Bladder microvascular endothelial cell (primary cell): ENCODE measurements at places on chromosomes 1 and 21. TPM values are rescaled to one million over a fixed set of nuclear protein-coding genes. Genes with fewer than 3 reads are reported as not detected.

Gene PRRX1
- 0.31 and 0.49 TPM in 2 replicates for total RNA-seq

Gene SLC1A7
- not detected in 2 replicates for total RNA-seq

Gene SPSB1
- 6.5 and 31.0 TPM in 2 replicates for total RNA-seq

Gene ADGRB2
- total RNA-seq, result 0.16 and 1.1 TPM in 2 replicates

Gene GCSAML
- under 0.01 TPM in 1 of 2 replicates, not detected in the other for total RNA-seq

Gene HHAT
- total RNA-seq, result 1.5 and 2.9 TPM in 2 replicates

Gene LCE3D
- not detected in 2 replicates for total RNA-seq

Gene DDAH1
- total RNA-seq, result 22.7 and 50.1 TPM in 2 replicates

Gene LIPI
- not detected in 2 replicates for total RNA-seq

Gene AMY1B
- total RNA-seq, result not detected in 2 replicates

Gene DIRAS3
- 0.32 and 3.2 TPM in 2 replicates for total RNA-seq

Gene TCP10L
- total RNA-seq, result 0.32 and 0.57 TPM in 2 replicates

Gene TCHHL1
- not detected in 2 replicates for total RNA-seq

Gene S100A1
- under 0.01 TPM in 1 of 2 replicates, not detected in the other for total RNA-seq

Gene OR2M7
- total RNA-seq, result not detected in 2 replicates

Gene PLA2G5
- total RNA-seq, result 0.16 and 1.0 TPM in 2 replicates

Gene CD244
- not detected in 2 replicates for total RNA-seq

Gene RHBDL2
- total RNA-seq, result 0.16 and 0.63 TPM in 2 replicates

Gene C1orf87
- not detected in 2 replicates for total RNA-seq

Gene C21orf91
- 3.7 and 7.5 TPM in 2 replicates for total RNA-seq

Gene PRAMEF18
- not detected in 2 replicates for total RNA-seq

Gene OR6K3
- not detected in 2 replicates for total RNA-seq

Gene SPTA1
- 1.3 and 2.1 TPM in 2 replicates for total RNA-seq

Gene C21orf58
- total RNA-seq, result 4.9 and 5.2 TPM in 2 replicates

Gene GUCA2B
- total RNA-seq, result not detected in 2 replicates

Gene TNFRSF9
- 0.16 and 3.5 TPM in 2 replicates for total RNA-seq

Gene MTARC2
- 4.7 and 14.7 TPM in 2 replicates for total RNA-seq
